T1000 (cell line): ENCODE measurements at places on chromosomes 3 and 15.
A peak's percentile ranks its signal among the peaks of the same experiment; 100 is the strongest.

GRCh38 chr15:67127965-67128364 is 62.6 kb downstream of the SMAD3 start:
- peak; percentile 54 for DNase-seq

DNA sequence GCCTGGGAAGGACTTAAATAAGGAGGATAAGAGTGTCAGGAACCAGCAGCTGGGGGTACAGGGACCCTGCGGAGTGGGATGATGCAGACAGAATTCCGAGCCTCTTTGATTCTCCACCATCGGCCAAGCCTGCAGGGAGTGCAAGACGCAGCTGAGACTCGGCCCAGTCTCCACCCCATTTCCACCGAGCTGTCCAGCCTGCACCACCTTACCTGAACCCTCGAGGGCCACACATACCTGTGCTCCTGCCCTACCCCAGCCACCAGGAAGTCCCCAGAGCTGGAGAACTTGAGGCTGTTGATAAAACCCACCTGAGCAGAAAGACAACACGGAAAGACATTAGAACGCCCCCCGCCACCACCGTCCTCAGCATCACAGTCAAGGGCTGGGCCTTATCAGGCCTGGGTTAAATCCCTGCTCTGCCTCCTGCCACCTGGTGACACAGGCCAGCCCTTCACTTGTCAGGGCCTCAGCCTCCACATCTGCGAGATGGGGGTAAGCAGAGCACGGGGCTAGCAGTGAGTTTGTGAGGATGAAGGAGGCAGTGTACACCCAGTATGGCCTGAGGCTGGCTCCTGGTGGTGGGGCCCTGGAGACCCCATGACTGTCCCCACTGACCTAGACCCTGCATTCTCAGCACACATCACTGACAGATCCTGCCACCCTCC is 8.1 kb downstream of the RRP9 start:
- no peak for DNase-seq

- DNase-seq, result no peak
Observed at GRCh38 chr15:52085299-52085698, 27.3 kb downstream of the BCL2L10 start.

DNA sequence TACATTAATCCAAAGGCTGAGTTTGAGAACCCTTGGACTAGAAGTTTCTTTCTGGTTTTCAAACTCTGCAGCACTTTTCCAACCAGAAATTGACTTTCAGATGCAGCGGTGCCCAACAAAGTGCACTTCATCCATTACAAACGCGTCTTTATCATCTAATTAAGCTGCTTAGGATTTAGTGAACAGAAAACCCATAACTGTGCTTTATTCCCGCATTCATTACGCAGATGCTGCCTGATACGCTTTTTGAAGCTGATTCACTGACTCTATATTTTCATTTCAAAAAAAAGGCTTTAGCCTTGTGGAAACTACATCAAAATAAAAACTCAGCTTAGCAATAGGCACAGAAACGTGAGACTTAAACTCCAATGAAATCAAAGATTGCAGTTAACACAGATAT is 69.8 kb upstream of the CTXND1 start:
- DNase-seq, result no peak

DNA sequence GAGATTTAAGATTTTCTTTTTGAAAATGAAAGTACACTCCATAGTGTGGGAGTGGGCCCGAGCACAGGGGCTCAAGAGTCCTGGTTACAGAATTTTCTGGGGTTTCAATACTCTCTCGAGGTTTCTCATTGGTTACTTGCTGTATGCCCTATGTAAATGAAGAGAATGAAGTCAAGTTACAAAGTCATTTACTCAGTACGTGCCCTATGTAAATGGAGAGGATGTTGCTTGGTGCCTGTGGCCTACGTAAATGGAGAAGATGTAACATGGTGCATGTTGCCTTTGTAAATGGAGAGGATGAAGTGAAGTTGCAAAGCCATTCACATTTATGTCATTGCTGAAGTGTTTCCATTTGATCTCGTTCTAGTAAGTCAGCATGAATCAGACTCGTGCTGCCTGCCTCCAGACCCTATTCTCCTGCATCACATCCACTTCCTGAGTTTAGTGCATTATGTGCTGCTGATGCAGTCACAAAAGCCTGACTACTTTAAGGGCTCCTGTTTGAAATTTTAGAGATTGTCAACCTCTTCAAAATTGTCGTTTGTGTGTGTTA is 302.0 kb downstream of the ZBBX start:
- no peak for DNase-seq
